Stimulated activated CD4-positive, alpha-beta T cell treated with anti-CD3 and anti-CD28 coated beads, Interleukin-4, amount 100 ng/mL, for 4 hours (primary cell): ENCODE measurements at places on chromosomes 11 and 22.

DNA sequence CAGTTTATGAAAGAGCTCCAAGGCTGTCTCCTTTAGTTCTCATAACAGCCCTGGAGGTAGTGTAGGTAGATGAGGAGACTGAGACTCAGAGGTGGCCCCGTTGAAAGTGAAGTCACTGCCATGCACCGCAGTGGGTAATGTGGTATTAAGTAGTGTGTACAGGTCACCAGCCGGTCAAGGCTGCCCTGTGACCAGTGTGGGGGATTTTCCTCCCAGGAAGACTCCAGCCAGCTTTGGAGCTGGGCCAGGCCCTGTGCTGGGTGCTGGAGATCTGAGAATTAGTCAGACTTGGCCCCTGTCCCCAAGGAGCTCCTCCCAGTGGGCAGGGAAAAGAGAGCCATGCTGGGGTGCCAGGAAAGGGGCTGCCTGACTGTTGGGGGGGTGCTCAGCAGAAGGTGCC is 5.3 kb downstream of the OMP start:
- DNase-seq, result no peak

GRCh38 chr22:22113701-22114100 is 130.9 kb upstream of the VPREB1 start:
- no peak for DNase-seq

GRCh38 chr11:20631519-20632168 is 32.2 kb downstream of the SLC6A5 start:
- no peak for DNase-seq

GRCh38 chr11:86941871-86942599 is 13.2 kb downstream of the FZD4 start:
- DNase-seq, result no peak

GRCh38 chr11:12354750-12355545 is 22.4 kb upstream of the PARVA start:
- DNase-seq, result no peak

GRCh38 chr11:116342148-116342547 is 430.6 kb downstream of the BUD13 start:
- no peak for DNase-seq

DNA sequence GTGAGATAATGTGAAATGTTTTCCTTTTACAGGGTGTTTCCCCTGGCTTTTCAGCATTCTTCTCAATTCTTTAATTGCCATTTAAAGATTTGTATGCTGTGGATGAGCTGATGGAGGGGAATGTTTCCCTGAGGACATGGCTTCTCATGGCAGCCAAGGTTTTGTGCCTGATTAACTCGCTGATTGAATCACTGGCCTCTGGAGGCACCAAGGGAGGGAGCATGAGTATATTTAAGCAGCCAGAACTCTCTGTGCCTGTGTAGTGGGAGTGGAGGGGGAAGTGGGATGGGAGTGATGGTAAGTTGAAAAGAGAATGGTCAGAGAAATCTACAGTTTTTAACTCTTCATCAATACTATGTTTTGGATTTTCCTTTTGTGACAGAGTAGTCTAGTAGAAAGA is 88.7 kb downstream of the STIM1 start:
- no peak for DNase-seq

DNA sequence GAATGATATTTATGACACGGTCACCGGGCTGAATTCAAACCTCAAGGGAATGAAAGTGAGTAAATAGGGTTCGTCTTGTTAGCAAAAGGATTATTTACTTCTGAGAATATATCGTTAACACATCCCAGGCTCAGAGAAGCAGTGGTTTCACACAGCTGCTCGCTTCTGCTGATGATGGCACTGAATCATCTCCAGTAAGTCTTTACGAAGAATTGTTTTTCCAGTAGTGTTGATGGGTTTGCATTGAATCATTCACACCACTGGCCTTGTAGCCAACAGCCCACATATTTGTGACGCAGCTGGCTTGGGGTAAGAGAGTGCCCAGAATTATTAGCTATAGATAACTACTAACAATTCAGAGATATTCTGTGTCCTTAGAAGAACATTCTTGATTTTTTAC is 236.3 kb downstream of the CADM1 start:
- DNase-seq, result no peak

GRCh38 chr11:2951231-2952110 is 22.3 kb upstream of the PHLDA2 start:
- no peak for DNase-seq

DNA sequence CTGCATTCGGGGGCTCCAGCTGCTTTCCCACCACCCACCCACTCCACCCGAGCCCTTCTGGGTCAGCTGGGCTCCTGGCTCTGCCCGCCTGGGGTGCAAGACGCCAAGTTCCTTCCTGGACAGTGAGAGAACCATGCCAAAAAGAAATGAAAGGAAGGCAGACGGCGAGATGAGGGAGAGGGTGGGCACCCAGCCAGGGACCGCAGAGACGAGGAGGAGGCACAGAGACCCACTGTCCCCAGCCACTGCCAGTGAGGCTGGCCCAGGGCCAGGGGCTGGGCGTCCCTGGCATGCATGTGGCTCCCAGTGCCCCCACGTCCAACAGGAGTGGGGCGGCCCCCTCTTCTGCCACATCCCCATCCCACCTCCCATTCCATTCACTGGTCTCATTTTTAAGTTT is 10.8 kb upstream of the CD81 start:
- DNase-seq, result no peak

GRCh38 chr11:117997823-117998579 is 11.8 kb downstream of the IL10RA start:
- DNase-seq, result no peak

DNA sequence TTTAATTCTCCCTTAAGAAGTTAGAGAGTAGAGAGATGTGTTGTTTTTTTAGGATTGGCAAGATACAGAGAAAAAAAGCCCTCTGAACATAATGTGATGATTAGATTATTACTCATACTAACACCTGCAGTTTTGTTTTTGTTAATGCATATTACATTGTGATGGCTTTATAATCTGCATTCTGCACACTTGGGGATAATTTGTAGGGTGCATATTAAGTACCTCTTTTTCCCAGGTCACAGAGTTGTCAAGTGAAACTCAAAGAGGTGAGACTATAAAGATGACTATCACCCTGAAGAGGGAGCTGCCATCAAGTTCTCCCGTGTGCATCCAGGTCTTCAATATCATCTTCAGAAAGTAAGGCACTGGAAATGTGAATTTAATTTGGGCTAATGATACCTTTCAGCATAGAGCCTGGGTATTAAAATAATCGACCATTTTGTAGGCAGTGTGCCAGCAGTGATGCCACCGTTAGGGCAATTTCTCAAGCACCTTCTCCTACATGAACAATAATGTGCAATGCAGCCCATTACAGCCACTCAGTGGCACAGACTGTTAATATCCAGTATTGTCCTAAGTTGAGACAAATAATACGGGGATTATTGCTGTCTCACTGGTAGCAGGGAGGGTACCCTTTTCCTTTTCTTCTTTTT is 16.2 kb downstream of the PIWIL4 start:
- no peak for DNase-seq

DNA sequence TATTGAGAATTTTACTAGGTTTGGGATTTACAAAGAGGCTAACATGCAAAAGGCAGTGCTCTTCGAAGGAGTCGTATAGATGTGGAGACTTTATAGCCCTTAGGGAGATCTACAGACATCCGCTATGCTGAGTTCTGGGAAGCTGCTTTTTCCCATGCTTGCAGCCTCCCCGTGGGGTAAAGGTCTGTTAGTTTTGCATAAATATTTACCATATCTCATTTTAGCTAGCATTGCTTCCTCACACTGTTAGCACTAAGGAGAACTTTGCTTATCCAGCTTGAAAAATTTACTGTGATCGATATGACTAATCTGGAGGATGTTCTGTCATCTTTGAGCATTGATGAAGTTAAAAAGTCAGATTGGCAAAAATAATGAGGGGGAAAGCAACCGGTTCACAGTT is 18.6 kb downstream of the ARHGEF12 start:
- no peak for DNase-seq

GRCh38 chr11:97557399-97557798 is 1167.6 kb downstream of the JRKL start:
- no peak for DNase-seq

GRCh38 chr11:87966216-87966615 is 209.0 kb downstream of the RAB38 start:
- DNase-seq, result no peak

DNA sequence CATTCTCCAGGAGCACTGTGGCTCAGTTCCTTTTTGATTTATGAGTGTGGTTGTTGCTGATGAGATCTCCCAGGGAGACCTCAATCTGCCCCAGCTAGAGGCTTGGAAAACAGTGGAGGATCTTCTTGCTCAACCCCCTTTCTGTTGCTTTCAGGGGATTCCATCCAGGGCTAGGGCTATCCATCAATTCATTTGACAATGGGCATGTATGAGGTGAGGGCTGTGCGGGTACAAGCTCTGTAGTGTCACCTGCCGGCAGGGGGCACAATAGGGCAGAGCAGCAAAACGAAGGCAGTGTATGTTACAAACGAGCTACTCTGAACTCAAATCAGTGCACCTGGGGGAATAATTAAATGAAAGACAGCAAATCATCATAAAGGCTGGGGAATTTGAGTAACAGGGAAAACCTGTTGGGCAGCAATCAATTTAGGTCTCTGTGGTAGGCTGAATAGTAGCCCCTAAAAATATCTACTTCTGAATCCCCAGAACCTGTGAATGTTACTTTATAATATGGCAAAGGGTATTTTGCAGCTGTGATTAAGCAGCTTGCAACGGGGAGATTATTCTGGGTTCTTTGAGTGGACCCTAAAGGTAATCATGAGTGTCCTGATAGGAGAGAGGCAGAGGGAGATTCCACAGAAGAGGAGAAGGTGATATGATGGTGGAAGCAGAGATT is 170.3 kb upstream of the ZBED5 start:
- DNase-seq, result peak; percentile 74

DNA sequence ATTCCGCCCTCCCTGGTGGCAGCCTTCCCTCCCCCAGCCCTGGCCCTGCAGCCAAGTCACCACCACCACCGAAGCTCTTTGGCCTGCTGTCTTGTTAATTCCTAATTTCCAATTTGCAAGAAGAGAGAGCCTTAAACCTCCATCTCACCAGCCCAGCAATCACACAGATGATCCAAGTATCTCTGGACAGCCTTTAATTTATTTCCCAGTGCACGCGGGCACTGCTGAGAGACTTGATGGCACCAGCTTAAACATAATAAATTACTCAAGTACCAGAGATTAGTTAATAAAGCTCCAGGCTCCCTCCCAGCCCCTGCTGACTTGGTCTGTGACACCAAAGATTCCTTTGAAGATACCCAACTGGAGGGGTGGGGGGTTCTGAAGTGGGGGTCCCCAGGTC is 494.7 kb downstream of the BUD13 start:
- no peak for DNase-seq

- no peak for DNase-seq
Measured at GRCh38 chr11:134658481-134659225, 246.6 kb upstream of the B3GAT1 start.
